Occipital lobe (tissue), 3 donors: ENCODE measurements at places on chromosomes 2 and 18.

GRCh38 chr2:232981356-232981755, 31.7 kb downstream of the NGEF start:
- no peak for DNase-seq

DNA sequence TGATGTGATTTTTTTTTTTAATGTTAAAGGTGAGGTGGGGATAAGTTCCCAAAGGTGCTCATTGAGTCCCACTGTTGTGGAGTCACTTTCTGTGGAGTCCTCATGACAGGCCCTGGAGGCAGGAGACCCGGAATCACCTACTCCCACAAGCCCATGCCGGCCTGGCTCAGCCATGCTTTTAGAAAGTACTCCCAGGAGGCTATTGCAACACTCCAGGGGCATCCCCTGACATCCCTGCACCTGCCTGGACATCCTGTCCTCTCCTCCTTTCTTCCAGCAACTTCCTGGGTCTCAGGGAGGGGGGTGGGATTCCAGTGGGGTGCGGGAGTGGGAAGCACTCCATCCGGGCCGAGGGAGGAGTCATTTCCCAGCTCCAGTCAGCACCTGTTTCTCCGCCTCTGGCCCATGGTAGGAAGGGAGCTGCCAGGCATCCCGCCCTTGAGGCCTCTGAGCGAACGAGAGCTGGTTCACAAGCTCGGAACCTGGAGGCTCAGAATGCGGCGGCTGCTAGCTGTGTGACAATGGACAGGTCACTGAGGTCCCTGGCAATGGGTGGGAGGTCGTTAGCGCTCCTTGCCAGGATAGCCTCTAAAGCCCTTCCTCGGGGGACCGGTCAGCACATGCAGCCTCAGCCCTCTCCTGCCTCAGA, 163.9 kb upstream of the ID2 start:
- DNase-seq, result no peak

- DNase-seq, result no peak
Measured at GRCh38 chr2:130370490-130370889, 14.6 kb downstream of the PTPN18 start.

GRCh38 chr2:8282858-8283252, 399.0 kb upstream of the ID2 start:
- DNase-seq, result no peak

DNA sequence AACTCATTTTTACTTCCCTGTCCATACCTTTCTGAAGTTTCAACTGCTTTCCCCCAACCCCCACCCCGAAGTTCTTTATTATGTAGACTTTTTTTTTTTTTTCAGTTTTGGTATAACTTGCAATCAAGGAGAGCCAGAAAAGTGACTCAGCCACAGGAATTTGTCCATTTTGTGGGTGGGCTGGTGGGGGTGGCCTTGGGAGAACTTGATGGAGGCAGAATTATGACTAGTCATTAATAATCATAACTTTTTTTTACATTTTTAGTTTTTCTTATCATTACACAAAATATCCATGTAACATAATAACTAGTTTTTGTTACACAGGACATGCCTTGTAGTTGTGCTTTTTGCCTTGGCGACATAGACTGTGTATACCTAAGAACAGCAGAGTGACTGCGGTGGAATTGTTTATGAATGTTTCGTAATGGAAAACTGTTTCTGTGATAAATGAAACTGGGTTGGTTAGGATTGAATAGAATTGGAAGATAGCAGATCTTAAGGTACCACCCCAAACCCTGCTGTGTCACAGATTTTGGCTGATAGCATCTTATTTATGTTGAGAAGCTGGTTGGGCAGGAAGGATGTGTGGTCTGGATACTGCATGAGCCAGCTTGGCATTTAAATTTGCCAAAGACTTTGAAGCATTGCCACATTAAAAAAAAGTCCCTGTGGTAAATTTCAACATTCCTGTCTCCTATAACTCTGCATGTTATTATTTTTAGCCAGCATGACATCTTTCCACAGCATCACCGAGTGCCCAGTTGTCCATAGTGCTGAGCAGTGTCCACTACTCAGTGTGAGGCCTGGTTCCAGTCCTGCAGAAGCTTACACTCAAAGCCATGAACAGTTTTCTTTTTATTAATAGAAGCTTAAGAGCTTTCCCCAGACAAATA, 30.7 kb downstream of the LYPD6B start:
- DNase-seq, result no peak

DNA sequence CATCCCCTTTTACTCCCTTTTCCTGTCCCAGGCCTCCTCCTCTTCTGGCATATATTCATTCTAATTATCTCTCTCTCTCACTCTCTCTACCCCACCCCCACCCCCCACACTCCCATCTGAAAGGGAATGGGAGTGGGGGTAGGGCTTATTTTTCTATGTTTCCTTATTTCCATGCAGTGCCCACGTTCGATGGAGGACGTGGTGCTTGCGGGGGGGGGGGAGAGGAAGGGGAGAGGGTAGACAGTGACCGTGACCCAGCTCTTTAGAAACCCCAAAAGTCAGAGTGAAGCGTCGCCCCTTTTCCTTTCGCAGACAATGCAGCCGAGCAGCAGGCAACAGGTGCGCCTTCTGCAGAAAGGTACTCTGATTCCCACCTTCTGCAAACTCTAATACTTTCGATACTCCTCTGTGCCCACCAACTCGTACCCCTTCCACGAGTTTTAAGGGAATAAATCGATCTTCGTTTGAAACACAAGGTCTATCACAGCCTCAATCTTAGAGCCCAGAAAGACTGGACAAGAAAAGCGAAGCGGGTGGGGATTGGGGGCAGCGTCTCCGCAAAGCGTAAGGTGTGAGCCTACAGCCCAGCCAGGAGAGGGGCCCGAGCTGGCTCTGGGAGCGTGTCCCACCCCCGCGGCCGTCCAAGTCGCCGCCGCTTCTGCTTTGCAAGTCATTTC, 891 bp upstream of the NR4A2 start:
- no peak for DNase-seq

GRCh38 chr2:58032016-58032763, 14.4 kb upstream of the VRK2 start:
- no peak for DNase-seq

DNA sequence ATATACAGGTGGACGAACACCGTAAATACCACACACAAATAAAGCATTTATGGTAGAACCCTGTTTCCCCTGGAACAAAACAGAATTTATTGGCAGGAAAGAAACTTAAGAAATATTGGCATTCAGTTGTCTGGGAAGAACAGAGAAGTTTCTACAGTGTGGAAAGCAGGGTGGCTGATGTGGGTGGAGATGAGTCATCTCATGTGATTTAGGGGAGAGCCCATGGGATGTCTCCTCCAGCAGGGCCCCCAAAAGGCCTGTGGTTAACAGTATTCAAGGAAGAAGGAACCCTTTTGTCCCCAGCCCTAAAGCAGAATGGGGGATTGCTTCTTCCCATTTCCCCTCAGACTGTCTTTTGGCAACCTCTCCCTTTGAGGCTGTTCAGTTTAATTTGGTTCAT, 24.2 kb downstream of the SIX3 start:
- no peak for DNase-seq

DNA sequence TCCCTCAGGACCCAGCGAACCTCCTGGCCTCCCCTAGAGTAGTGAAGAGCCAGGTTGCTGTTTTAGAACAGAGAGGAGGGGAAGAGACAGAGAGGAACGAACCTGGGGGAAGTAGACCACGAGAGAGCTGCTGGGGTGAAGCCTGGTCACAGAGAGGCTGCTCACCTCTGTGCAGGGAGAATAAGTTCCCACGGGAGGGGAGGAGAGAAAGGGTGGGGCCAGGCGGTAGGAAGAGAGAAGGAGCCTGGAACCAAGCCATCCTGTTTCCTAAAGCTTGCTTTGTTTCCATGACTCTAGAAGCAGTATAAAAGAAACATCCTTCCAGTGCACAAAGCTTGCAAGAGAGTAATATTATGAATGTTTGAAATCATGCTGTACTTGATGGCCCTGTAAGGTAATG, 147.9 kb downstream of the MYT1L start:
- DNase-seq, result no peak

GRCh38 chr2:28201671-28202180, 190.9 kb upstream of the FOSL2 start:
- DNase-seq, result no peak

GRCh38 chr18:26482569-26482968, 65.8 kb downstream of the KCTD1 start:
- no peak for DNase-seq

GRCh38 chr18:25705650-25706049, 353.7 kb upstream of the ZNF521 start:
- DNase-seq, result no peak
